ENCODE measurements at places on chromosomes 2 and 18.

DNA sequence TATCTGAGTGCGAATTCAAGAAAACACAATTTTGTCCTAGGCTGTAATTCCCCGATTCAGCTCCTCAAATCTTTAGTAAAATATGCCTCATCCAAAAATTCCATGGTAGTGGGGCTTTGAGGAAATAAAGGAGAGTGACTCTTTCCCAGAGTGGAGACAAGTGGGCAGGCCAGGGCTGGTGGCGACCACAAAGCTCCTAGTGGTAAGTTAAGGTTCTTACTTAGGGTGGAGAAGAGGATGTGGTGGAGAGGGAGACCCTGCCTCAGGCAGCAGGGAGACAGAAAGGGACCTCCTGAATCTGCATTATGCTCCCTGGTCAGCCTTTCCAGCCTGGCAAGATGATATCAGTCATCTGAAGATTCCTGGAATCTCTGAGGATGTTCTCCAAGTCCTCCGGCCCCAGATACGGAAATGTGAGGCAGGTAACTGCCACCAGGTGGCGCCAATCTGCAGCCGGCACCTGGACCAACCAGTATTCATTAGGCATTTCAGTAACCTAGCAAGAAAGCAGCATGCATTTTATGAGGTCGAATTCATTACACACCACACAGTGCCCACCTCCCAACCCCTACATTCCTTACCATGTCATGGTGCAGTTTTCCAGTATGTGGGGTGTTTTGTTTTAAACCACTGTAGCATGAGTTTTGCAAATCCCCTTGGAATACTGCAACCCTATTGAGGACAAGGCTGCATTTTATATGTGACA, 106.4 kb downstream of the POLE4 start:
- no peak for DNase-seq

GRCh38 chr18:13406736-13407135, 188.2 kb downstream of the LDLRAD4 start:
- no peak for DNase-seq

GRCh38 chr2:16960579-16960978, 294.9 kb upstream of the CYRIA start:
- no peak for DNase-seq

DNA sequence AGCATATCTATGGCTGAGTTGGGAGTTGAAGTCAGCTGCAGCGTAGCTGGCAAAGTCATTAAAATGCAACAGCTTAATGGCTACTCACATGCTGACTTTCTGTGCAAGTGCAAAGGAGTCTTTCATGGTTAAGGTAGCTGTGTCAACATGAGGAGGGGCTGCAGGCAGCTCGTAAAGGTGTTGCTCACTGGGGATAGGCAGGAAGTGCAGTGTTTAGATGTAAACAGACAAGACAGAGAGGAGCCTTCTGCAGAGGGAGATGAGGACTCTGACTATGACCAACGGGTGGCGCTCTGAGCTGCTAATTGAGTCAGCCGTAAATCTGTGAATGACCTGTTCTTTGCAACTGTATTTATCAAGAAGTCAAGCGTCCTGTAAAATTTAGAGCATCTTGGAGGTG, 22.3 kb upstream of the CAVIN2 start:
- no peak for DNase-seq

DNA sequence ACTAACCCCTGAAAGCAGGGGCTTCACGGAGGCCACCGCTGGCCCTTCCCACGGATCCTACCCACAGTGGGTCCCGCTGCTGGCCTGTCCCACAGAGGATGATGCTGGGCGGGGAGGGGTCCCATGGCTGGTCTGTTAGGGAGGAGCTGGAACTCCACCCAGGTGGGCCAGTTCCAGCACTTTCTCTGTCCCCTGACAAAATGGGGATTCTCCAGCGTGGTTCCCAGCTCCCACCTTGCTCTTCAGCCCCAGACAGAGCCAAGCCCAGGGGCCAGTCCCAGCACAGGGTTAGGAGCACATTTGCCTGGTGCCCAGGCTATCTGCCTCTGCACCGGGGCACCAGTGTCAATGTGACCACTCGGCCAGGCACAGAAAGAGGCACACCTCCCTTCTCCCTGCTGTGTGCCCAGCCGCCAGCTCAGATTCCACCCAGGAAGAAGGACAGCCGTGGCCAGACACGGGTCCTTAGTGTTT, 50.0 kb downstream of the ANKMY1 start:
- DNase-seq = no peak

DNA sequence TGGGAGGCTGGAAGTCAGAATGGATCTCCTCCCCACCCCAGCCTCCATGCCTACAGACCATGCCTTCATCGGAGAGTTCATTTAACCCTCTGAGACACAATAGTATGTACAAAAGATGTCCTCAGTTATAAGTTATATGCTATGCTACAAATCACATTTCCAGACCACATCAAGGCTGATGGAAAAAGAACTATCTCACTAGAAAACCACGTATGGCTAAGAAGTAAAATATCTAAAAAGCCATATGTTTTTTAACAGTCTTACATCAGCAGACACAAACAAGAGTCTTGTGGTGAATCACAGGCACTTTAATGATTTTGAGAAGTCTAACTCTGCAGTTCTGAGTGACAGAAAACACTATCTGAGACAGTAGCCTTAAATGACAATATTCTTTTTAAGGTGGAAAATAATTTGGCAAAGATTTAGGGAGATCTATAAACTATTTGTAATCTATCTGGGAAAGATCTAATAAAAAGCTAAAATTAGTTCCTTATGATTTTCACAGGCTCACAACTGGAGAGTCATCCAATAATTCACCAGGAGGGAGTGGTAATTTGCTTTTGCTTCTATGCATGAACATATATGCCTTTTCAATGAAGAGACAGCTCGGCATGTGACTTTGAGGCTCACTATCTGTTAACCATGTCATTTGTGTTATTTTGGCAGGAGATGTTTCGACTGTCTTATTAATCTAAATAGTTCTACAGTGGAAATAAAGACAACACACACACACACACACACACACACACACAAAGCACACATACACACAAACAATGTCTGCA, 197.5 kb downstream of the IRS1 start:
- no peak for DNase-seq

DNA sequence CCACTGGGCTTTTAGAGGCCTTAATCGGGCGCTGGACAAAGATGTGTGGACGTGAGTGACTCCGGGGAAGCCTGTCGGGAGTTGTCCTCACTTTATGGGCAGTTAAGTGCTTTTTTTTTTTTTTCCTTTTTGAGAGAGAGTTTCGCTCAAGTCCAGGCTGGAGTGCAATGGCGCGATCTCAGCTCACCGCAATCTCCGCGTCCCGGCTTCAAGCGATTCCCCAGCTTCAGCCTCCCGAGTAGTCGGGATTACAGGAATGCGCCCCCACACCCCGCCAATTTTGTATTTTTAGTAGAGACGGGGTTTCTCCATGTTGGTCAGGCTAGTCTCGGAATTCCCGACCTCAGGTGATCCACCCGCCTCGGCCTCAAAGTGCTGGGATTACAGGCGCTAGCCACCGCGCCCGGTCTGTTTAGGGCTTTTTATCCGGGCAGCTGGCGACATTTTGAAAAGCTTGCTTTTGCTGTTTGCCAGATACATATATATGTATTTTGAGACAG, 1.5 kb downstream of the MSH6 start:
- DNase-seq = no peak

Measured in activated CD8-positive, alpha-beta memory T cell treated with anti-CD3 and anti-CD28 coated beads for 1 hour (primary cell).